ENCODE measurements at places on chromosomes 6 and 20.
A peak's percentile ranks its signal among the peaks of the same experiment; 100 is the strongest.

DNA sequence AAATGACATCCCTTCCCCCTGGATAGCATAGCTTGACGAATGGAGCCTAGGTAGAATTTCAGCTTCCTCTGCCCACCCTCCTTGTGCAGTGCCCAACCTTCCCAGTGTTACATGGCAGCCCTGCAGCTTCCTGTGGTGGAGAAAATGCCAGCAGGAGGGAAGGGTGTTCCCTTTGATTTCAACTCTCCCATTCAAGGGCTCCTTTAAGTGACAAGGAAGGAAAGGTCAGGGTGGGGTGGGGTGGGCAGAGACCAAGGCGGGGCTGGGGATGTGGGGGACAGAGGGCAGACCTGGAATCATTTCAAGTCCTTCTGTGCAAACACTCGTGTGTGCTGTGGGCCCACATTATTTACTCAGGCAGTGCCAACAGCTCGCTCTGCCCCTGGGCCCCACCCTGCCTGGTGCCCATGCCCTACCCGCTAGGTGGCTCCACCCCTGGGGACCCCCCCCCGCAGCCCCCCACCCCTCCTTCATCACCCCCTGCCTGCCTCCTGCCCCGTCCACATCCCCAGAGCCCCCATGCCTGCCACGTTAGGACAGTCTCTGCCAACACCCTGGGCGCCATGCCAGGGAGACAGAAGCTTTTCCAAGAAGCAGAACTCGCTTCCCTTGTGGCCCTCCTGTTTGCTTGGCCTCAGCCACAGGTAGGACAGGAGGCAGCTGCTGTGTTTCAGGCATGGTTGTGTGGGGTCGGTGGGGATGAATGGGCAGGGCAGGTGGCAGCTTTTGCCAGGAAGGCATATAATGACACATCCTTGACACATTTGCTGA lies 9.4 kb downstream of the SPDEF start:
- DNase-seq: no peak

DNA sequence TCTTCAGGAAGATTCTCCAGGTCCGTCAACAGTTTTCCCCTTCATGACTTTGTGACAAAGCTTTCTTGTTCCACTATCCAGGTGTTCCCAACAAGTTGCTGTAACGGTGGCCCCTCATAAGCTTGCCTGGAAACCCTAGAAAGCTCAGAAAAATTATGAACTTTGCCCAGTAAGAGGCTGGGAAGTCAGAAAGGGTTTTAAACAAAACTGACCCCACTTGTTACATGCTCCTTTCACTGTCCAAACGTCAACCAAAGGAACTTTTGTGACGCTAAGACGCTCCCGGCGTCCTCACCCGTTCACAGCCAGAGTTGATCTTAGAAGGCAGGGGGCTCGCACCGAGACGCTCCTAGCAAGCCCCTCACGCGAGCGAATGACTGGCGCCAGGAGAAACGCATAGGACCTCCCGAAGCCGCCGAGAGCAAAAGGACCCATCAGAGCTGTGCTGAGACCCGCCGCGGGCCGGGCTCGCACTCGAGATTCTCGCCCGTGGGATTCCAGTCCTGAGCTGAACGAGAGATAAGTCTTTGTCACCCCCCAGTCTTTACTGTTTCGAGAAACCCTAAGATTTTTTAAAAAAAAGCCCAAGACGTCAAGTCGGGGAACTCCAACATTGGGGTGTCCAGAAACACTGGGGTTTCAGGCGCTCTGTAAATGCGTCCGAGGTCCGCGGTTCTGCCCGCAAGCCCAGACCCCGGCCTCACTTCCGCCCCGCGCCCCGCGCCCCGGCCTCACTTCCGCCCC lies 544 bp upstream of the ACAT2 start:
- DNase-seq: no peak

DNA sequence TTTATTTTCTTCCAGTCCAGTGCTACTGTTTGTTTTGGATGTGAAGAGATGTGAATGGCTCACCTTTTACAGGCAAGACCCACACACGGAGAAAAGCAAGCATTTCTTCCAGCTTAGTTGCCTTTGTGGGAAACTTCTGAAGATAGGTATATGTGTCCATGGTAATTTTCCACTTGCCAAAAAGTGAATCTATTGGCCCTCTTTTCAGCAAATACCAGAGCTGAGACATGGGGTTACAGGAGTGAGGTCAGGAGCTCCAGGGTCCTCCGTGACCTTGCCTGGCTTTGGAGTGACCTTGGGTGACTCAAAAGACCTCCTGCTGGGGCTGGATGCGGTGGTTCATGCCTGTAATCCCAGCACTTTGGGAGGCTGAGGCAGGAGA lies 166.7 kb downstream of the SCML4 start:
- no peak for DNase-seq

DNA sequence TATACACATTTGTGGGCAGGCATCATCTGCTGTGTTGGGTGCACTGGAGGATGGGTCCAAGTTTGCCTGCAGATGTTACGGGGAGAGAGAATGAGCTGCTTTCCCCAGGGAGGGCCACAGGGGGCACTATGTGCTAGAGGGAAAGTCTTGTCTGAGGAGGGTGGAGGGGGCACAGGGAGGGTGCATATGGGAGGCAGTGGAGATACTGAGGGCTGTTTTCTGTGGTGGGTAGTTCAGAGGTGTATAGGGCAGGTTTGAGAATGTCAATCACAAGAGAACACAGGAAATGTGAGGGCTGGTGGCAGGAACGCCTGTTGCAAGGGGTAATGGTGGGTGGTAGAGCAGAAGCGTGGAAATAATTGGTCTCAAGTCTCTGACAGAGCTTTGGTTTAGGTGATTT lies 7.7 kb upstream of the PTPRA start:
- DNase-seq: no peak

- no peak for DNase-seq
Observed at GRCh38 chr20:63320041-63320511, 27.1 kb downstream of the COL20A1 start.

DNA sequence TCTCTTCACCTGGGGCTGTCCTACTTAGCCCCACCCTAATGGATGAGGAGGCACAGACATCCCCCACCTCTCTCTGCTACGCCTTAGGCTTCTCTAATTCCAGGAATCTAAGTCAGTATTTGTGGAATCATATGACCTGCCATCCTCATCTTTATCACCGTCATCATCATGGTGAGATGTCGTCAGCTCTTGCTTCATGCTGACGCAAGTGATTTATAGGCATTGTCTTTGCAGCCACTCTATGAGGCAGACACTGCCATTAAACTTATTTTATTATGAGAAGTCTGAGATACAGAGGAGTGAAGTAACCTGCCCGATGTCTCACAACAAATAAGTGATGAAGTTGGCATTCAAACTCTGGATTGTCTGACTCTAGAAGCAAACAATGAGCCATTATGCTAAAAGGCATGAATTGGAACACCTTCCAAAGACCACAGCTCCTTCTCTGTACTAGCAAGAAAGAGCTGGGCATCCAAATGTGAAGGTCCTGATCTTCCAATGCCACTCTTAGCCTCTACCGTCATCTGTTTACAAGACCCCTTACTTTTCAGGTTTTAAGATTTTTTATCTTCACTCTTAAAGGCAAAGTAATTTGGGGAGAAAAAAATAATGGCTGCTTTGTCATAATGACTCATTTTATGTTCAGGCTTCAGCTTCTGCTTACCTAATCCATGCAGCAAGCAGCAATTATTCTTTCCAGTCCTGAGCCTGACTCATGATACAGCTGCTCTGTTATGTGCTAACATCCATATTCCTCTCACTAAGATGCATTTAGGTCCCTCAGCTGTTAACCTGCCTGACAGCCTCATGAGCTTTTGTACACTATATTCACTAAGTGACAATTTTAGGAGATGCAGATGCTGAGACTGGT lies 113.7 kb upstream of the BCLAF1 start:
- DNase-seq: peak; percentile 71

DNA sequence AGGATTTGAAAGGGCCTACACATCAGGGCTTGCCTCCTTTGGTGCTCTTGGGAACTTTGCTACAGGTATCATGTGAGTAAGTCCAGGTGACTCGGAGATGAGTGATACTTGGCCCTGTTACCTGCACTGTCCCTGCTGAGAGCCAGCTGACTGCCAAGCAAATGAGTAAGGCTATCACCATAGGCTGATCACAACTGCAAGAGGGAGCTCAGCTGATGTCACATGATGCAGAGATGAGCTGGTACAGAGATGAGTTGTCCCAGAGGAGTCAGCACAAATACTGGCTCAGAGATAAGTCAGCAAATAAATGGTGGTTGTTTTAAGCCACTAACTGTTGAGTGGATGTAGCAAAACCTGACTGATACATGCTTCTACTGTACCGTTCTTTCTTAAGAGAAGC lies 41.4 kb downstream of the LAMP5 start:
- no peak for DNase-seq

DNA sequence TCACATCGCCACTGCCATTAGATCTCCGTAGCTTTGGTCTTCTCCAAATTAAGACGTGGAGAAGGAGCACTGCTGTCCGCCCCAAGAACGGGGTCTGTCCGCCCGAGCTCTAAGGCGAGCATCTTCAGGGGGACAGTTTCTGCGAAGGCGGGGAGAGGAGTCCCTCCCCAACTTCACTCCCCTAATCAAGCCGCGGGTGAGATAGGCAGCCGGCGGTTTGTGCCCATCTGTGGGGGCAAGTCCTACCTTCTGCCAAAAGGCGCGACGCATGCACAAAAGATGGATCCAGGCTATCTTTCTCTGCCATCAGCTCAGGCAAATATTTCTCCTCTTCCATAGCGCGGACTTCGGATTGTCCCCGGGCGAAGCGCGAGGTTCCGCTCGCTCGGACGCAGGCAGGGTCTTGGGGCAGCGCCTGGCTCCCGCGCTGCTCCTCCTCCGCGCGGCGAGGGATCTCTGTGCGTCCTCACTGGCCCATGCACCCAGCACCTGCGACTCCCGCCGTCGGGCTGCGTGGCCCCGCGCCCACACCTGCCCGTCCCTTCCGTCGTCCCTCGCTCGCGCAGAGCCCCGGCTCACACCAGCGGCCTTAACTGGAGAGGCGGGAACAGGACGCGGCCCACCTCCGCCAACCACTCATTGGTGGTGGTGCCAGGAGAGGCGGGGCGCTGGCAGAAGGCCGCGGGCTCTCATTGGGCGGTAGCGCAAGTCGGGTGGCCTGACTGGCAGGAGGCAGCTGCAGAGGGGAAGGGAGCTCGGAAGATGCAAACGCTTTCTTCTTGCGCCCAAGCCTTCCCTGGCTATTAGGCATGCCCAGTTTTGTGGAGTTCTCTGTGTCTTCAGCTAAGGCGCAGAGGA lies at the start of gene KHDRBS2:
TSS of gene KHDRBS2 (minus strand) at position 614 of the 858 bp plus-strand sequence.
- peak; percentile 91 for DNase-seq

- no peak for DNase-seq
Observed at GRCh38 chr6:83505356-83505755, 7.0 kb upstream of the PRSS35 start.

DNA sequence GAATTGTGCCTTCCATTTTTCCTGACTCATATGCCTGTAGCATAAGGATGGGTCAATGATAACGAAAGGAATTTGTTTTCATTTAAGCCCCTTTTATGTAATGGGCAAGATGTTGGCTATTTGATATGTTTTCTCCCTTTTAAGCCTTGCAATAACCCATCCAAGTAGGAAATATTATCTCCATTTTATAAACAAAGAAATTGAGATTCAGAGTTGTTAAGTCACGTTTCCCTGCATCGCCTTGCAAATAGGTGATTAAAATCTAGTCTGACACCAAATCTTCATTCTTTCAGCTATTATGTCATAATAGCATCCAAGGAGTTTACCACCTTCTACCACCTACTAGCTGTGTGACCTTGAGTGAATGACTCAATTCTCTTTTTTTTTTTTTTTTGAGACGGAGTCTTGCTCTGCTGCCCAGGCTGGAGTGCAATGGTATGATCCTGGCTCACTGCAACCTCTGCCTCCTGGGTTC lies 7.0 kb downstream of the HNF4A start:
- DNase-seq: no peak

DNA sequence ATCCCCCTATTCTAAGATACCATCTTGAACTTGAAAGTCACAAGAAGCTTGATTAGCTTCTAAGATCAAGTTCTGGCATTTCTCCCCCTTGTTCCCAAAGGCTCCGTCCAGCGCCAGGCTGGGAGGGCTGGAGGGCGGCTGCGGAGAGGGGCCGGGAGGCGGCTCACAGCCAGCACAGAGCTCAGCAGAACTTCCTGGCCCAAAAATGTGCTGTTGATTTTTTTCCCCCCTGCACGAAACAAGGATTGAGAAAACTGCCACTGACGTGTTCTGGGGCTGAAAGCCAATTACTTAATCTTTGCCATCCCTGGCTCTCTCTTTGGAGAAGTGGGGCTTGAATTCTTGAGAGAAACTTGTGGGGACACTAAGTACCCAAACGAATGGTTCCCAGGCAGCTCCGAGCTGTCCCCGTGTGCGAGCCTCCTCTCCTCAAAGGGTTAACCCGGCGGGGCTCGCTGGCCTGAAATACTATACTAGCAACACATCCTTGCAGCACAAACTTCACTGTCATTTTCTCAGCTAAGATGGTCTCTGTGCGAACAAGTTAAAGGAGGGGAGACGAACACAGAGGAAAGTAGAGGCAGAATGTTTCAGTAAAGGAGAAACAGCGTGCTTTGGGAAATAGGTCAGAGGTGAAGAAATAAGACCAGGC lies 452 bp downstream of the TRAF3IP2 start:
- DNase-seq: peak; percentile 73

- DNase-seq: no peak
Observed at GRCh38 chr6:31170987-31171671, 647 bp upstream of the POU5F1 start.

DNA sequence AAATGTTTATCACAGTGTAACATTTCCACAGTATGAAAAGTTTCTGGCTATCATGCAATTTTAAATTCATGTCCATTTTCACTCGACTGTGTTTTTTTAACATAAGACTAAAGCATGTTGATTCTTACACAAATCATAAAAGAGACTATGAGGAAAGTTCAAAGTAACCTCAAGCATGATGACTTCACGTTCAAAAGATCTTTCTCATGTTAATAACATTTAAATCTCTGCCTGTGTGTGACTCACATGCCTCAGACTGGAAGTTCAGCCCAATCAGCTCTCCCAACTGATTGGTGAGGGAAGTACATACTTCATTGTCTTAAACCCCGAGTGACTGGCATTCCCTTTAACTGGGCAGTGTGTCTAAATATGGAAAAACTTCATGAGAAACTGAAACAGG lies 37.4 kb downstream of the ATXN1 start:
- DNase-seq: no peak

- DNase-seq: no peak
Observed at GRCh38 chr6:132484680-132485018, 28.3 kb downstream of the STX7 start.

All from putamen (tissue), 1 donor.